ENCODE measurements at places on chromosomes 3 and 15. TPM values are rescaled to one million over a fixed set of nuclear protein-coding genes. Genes with fewer than 3 reads are reported as not detected.

The STRA6 gene
- total RNA-seq = 0.40 TPM

The LTK gene
- 9.4 TPM for total RNA-seq

The CCRL2 gene
- total RNA-seq = 0.53 TPM

The CSPG4 gene
- total RNA-seq = 76.7 TPM

GRCh38 chr3:98563661-98564281 lies 29.6 kb downstream of the CPOX start:
- DNase-seq = no peak

- no peak for DNase-seq
Observed at GRCh38 chr3:194281766-194282165, 69.4 kb downstream of the CPN2 start.

DNA sequence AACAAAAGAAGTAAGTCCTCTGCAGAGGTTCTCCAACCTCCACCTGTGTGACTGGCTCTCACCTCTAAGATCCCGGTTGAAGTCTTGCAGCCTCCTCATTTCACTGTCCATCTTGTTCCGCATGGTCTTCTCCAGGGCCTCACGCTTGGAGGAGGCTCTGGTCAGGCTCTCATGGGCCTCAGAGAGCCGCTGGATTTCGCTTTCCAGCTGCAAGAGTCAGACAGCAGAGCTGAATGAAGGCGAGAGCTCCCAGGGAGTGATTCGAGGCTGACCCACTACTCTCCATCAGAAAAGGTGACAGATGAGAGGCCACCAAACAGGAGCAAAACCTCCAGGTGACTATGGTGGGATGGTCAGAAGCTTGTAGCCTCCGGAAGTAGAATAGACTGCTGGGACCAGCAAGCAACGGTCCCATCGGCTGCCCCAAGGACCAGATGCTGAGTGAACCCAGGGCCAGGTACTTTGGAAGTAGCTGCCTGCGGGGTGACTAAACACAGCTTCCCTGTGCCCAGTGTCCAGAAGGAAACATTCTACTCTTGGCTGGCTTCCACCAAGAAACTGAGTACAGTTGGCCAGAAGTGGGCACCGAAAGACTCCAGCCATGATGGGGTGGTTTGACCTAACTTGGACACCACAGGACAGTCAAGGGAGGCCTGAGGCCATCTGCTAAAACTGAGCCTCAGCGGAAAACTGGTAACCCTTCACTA lies 7.9 kb downstream of the AMOTL2 start:
- no peak for DNase-seq

DNA sequence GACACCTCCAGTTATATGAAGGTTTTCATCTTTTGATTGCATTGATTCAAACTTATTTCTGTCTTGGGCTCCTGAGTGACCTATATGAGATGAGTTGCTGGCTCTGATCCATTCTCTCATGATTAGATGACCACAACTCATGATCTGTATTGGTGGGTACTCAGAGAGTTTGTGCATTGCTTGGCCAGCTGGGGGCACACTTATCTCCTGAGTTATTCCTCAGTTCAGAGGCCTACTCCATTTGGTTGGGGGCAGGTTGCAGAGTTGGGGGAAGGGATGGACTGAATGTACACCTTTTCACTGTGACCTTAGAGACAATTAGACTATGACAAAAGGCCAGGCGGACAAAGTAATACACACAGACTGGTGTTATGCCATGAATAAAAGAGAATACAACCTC lies 166.2 kb upstream of the SEMA6D start:
- DNase-seq = no peak

GRCh38 chr15:62553911-62554563 lies 389.0 kb upstream of the C2CD4B start:
- DNase-seq = no peak

GRCh38 chr15:79896131-79896633 lies 632 bp downstream of the MTHFS start:
- DNase-seq = no peak

DNA sequence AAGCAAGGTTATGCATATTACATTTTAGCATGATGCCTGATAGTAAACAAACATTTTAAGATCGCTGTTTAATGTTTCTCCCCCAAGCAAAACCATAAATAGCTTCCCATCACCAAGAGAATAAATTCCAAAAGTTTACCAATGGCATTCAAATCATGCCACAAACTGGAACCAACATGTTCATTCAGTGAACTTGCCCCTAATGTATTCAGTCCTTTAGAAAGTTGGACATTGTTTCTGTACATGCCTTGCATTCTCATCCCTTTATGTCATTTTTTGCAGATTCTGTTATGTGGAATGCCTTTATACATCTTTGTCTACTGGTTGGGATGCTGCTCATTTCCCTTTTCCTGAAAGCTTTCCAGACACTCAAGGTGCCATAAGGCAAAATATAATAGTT lies 105.5 kb downstream of the PYDC2 start:
- DNase-seq = no peak

GRCh38 chr3:26838026-26838425 lies 215.5 kb downstream of the LRRC3B start:
- peak; percentile 33 for DNase-seq

GRCh38 chr3:118761291-118761606 lies 273.4 kb downstream of the IGSF11 start:
- no peak for DNase-seq

DNA sequence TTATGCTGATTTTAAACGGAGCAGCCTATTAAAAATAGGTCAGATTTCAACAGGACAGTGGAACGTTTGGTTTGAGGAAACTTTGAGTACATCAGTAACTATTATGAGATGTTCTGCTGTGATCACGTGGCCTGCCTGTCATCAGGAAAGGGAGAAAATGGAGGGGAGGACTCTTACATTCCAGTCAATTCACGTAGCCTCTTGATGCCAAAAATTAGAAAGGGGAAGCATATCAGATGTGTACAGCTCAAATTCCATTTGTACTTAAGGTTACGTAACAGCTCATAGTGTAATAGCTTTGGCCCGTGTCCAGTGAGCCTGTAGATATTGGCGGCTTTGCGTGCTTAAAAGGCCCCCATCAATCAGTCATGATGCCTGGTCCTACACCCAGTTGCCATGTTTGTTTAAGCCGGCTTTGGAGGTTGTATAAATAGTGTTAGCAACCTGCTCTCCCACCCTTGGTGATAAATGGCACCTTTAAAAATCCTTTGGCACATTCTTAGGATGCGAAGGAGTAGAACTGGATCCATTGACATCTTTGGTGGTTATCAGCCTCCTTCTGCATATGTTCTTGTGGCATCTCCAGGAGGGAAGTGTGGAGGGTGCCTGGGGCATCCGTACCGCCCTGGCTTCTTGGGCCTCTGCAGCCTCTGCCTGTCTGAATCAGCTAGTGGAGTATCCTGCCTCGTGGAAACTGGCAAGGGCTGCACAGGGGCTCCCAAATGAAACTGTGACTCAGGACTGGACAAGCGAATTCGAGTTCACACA lies 163.9 kb downstream of the THSD4 start:
- peak; percentile 95 for DNase-seq

DNA sequence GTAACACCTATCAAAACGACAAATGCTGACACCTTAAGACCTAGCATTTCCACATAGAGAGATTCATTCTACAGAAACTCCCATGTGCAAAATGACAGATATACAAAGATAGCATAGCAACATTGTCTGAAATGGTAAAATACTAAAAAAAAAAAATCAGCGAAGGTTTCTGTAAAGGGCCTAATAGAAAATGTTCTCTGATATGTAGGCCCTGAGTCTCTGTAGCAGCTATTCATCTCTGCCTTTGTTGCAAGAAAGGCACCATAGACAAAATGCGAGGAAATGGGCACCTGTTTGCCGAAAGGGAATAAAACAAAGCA lies 631 bp upstream of the MFGE8 start:
- no peak for DNase-seq

Data from muscle of leg (tissue), 16 donors.